ENCODE measurements at places on chromosomes 3 and 15.
A peak's percentile ranks its signal among the peaks of the same experiment; 100 is the strongest.

DNA sequence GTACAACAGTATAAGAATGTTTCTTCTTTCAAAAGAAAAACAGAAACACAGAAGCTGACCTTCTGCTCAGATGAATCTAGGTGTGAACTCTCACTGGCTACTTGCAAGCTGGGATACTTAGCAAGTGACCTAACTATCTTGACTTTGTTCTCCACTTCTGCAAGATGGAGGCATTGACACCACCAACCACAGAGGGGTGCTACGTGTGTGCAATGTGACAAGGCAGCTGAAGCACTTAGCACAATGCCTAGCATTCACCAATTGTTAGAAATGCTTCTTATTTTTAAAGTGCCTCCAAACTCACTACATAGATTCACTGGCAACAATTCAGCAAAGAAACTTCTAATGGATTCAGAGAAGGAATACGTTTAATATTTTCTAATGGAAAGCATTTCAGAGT is 331.4 kb upstream of the WNT5A start:
- DNase-seq: no peak

DNA sequence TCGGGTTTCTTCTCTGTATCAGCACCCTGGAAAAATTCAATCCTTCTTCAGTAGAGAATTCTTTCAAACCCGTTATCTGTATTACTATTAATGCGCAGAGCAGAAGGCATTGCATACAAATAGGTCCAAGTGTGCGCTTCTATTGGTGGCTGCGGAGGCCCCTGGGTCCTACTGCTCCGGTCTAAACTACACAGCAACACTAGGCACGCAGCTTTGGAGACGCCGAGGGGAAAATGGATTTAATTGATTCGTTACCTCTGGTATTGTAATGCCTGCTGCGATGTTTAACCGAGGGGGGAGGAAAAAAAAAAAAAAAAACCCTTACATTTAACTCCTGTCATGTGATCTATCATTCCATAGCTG is at the start of gene ROBO1:
TSS of gene ROBO1 (minus strand) at position 94 of the 363 bp plus-strand sequence.
- DNase-seq: no peak

- no peak for DNase-seq
These were observed at the start of gene CIDEC for GRCh38 chr3:9879830-9880549. TSS of gene CIDEC (minus strand) at chr3:9880253. CDS start at chr3:9878486, 1,767 bp downstream.

DNA sequence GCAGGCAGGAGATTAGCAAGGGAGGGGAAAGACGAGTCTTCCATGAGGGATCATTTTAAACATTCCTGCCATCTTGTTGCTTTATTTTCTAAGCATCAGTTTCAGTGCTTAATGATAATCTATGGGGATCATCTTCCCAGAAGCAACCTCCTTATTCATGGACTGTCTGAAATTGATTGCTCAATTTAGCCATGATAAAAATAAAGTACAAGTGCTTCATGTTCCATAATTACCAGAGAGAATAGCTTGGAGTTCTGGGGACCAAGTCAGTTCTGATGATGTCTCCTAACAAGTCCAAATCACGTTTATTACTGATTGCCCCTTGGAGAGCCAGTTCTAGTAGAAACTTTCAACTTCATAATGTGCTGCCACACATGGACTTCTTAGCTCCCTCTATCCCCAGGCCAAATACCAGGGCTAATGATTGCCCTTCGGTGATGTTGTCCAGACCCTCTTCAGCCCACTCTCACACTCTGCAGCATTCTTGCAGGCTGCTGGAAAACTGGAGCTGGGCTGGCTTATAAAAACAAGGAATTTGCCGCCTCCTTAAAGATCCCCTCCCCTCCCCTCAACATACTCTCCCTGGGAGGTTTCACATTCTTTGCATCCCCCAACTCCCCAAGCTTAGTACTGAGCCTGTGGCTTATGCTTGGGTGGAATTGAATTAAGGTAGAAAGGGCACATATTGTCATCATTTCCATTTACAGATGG is 222.1 kb upstream of the ADAMTS9 start:
- DNase-seq: no peak

- DNase-seq: no peak
These were observed 39.3 kb downstream of the OSTN start for GRCh38 chr3:191238321-191238817.

GRCh38 chr3:46368569-46368968 is 2.2 kb upstream of the CCR5 start:
- peak; percentile 84 for DNase-seq

DNA sequence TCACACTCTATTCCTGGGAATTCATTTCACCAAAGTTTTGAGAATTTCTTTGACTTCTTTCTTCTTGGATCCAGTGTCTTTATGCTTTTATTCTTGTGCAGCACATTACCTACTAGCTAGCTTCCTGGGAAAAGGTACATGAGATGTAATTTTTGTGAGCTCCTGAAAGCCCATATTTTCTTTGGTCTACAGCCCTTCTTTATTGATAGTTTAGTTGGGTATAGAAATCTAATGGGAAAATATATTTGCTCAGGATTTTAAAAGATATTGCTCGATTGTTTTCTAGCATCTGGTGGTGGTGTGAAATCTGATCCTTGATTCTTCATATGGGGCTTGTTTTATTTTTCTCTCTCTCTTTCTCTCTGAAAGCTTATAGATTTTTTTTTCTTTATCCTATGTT is 45.8 kb downstream of the FOXB1 start:
- no peak for DNase-seq

GRCh38 chr3:9878700-9879099 is 1.4 kb downstream of the CIDEC start:
- DNase-seq: no peak

DNA sequence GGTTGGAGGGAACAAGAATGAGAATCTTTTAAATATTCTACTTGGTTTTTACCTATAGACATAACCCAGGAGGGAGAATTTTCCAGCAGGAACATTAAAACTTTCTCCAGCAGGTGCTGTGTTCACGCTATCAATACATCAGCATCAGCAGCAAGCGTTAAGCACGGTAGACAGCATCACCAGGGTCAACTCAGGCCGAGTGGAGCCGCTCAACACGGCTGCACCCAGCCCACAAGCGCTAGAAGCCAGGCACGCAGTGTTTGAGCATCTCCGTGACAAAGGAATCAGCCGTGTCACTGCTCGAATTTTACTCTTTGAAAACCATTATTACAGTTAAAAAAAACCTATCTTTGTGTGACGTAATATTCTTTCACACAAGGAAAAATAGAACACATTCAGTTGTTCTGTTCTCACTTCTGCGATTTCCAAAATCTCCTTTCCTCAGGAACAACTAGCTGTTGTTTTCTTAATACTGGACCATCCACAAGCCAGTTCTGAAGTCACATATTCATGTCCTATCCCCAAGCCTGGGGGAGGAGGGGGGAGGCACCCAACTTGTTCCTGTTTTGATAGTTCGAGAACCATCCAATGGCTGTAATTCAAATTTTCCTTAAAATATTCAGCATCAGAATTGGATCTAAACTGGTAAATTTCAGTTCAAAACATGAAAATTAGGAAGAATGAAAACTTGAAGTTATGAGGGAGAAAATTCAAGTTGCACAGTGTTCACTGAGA is 77.9 kb downstream of the ADAMTS17 start:
- no peak for DNase-seq

- DNase-seq: no peak
These were observed 5.2 kb downstream of the ANXA2 start for GRCh38 chr15:60392601-60392985.

GRCh38 chr3:39279745-39280517 is at the start of gene CX3CR1:
TSS of gene CX3CR1 (minus strand) at chr3:39280036. CDS start at chr3:39266509, 13,527 bp downstream.
- DNase-seq: no peak

GRCh38 chr3:56702490-56703315 is 19.6 kb upstream of the TASOR start:
- DNase-seq: peak; percentile 78

DNA sequence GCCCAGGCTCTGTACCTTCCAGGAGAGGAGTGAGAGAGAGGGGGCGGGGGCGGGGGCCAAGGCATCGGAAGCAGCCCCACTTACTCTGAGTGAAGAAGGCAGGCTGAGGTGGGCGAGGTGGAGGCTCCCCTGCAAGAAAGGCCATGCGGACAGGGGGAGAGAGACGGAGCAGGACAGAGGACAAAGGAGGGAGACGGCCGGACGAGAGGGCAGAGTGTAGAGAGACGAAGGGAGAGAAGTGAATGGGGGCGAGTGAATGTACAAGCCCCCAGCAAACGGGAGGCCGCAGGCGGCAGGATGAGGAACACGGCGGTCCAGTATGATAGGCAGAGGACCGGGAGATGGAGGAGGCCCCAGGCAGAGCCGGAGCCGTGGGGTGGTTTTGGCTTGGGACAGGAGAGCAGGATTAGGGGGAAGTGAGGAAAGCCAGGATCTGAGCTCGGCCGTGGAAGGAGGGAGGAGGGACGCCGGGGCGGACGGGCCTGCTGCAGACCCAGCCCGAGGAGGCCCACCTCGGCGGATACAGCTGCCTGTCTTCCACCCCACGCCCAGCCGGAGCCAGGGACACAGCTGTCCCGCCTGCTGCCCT is 38.8 kb downstream of the TNK2 start:
- no peak for DNase-seq

GRCh38 chr3:85678713-85679112 is 719.9 kb downstream of the CADM2 start:
- DNase-seq: no peak

- no peak for DNase-seq
These were observed 9.8 kb upstream of the C3orf70 start for GRCh38 chr3:185162634-185163033.

DNA sequence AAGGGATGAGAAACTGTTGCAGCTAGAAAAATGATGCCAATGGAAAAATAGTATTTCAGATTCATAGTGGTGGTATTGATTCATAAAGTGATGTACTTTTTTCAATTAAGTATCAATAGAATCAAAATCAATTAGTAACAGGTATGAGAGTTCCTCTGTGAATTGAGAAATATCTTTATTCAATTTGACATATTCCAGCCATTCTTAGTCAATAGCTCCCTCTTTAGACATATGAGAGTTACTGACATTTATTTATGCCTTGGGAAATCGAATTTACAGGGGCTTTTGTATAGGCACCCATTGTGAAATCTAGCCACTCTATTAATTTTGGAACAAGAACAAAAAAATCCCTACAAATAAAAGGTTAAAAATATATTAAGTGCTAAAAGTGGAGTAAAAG is 386.9 kb upstream of the CNTN3 start:
- DNase-seq: peak; percentile 3

DNA sequence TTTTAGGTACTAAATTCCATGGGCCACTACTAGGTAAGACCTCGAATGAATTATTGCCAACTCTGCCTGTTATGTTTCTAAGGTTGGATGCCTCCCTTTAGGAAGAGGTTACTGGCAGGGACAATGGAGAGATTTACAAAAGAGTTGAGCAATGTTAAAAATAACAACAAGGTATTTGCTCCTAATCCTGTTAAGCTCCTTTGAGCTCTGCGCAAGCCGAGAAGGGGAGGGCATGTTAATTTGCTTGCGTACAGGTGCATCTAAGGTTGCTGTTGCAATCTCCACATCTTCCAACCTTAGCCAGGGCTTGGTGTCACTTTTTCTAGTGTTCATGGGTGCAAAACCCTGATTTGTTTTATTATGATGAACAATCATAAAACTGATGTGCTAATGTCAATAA is 161.5 kb upstream of the TPM1 start:
- DNase-seq: no peak

DNA sequence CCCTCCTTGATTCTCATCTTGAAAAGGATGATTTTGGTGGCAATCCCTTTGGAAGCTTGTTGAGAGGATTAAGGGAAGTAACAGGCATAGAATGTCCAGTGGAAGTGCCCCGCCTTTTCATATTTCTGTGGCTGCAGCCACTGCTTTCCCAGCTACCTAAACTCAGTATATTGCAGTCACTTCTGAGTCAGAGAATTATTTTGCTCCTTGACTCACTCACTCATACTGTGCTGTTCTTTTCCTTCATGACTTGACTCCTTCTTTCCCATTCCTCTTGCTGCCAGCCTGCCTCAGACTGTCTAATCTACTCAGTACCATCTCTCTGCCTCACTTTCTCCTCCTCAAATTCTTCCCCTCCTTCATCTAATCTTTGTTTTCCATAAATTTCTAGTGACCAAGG is 26.5 kb upstream of the POLR2M start:
- DNase-seq: no peak

GRCh38 chr3:151003029-151003767 is 30.7 kb upstream of the CLRN1 start:
- DNase-seq: no peak

DNA sequence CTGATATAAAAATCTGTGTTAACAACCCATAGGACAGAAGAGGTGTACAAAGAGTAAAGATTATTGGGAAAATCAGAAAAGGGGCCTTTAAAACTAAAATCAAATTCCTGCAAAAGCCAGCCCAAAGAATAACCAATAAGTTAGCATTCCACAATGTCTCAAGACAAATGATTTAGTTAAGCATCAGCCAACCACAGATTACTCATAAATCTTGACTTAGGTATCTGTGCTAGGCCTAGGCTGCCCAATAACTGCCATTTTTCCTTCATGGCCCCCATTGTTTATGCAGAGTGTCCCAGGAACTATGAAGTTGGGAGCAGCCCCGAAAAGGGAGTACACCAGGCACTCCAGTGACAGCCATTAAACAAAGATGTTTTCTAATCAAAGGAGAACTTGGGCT is 7.4 kb downstream of the TRANK1 start:
- no peak for DNase-seq

DNA sequence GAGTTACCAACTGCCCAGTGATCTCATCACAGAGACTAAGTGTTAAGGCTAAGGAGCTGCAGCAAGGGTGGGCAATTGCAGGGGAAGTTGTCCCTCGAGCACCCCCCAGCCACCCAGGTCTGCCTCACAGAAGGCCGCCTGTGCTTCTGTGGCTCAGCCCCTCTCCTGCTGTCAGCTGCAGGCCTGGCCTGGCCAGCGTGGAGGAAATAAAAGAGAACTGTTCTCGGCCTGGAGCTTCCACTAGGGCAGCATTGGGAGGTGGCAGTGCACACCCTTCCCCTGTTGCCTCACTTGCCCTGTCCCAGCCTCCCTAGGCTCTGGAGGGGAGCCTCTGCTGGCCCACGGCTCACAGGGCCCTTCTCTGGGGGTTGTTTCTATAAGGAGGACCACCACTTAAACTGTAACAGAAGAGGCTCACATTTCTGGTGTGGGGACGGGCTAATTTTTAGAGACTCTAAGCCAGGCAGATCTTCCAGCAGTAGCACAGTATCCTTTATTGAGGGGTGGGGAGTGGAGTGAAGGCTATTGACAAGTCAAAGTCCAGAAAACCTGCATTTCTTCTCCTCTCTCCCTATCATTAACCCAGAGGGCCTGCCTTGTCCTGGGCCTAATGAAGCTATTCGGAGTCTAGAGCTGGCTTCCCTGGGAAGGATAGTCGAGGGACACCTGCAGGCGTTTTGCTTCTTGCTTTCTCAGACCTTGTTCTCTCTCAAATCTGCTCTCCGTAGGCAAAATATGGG is 75.6 kb upstream of the ADPGK start:
- DNase-seq: no peak

All from Jurkat, Clone E6-1 (cell line).